ENCODE measurements at places on chromosomes 2 and 18.
A peak's percentile ranks its signal among the peaks of the same experiment; 100 is the strongest.

DNA sequence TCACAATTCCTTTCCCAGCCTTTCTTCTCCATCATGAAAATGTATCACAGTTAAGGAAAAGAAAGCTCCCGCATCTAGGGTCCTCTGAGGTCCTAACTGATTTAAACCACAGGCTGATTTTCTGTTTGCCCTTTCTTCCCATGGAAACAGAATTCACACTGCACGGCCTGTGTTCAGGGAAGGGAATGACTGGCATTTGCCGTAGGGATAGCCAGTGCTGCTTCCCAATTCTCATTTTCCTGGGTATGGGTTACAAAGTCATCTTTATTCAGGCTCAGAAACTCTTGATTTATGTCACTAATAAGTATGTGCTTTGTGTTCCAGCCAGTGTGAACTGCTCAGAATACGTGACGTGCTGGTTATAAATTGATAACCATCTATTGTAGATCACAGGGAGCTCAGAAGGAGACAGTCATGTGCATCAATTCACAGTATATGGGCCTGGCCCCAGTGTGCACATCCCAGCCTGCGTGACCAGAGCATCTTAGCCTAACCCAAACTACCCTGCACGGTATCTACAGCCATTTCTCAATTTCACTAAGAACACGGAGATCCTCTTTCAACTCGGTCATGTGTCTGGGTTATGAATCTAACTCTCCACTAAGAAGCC lies 163.3 kb downstream of the LRRC30 start:
- DNase-seq, result no peak

DNA sequence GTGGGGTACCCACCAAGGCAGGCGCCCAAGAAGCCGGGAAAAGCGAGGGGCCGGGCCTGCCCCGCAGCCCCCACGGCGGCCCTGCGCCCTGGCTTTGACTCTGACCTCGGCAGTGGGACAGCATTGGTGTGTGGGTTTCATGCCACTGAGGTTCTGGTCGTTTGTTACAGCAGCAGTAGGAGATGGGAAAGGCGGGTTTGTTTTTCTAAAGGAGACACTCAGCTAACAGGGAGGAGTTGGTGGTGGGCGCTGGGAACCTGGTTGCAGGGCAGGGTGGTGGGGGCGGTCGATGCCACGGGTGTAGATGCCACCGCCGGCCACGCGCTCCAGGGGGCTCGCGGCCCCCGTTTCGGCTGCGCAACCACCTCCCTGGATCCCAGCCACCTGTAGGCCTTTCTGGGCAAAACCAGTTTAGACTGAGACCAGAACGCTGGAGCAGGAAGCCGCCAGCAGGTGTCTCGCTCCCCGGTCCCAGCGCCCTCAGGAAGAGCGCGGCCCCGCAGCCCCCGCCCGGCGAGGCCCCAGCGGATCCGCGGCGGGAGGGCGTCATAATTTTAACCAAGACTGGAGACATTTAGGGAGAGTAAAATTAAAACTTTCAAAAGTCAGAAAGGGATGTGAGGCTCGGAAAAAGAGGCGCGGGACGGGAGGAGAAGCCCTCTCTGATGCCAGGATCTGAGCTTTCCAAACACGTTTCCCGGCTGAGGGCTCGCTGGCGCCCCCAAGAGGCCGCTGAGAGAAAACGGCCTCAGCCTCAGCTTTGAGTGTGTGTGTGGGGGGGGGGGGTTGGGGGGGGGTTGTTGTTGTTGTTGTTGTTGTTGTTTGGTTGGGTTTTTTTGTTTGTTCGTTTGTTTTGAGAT lies 17.4 kb downstream of the CIDEA start:
- peak; percentile 74 for DNase-seq

DNA sequence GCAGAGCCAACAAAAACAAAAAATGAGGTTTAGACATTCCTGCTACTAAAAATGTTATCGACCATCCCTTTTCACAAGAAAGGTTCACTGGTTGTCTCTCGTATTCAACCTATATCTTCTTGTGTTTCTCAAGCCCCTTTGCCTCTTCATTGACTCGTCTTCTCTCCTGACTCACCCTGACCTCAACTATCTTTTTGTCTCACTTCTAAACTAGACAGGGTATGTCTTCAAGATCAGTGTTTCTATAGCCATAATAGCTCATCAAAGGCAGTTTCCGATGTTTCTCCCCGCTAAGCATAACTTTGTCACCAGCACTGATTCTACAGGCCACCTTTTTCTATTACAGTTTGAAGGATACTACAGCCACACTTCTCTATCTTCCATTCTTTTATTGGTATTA lies 178.4 kb downstream of the MEMO1 start:
- no peak for DNase-seq

DNA sequence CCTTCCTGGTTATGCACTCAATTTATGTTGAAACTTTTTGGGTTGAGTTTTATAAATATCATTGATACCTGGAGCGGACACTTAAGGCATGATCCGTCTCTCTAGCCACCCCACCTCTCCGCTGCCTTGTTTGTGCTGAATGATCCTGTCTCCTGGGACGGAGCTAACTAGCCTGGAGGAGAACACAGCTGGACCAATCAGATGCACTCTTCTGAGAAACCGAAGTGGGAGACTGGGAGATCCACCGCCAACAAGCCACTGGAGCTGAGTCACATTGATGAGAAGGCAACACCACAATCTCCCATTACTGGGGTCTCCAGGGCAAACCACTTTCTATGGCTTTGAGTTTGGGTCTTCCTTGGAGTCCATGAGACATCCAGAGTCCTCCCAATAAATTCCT lies 29.3 kb downstream of the CYP26B1 start:
- DNase-seq, result no peak

DNA sequence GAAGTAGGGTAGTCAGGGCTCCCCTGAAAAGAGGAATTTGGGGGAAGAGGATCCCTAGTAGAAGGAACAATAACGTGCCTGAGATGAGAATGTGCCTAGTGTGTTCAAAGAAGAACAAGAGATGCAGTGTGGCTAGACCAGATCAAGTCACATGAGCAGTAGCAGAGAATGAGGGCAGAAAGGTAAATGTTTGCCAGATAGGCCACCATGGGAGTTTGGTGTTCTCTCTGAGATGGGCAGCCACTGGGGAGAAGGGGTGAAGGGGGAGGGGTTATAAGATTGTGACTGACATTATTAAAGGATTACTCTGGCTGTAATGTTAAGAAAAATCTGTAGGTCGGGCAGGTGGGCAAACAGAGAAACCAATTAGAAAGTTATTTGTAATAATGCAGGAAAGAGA lies 166.0 kb downstream of the LCLAT1 start:
- no peak for DNase-seq

DNA sequence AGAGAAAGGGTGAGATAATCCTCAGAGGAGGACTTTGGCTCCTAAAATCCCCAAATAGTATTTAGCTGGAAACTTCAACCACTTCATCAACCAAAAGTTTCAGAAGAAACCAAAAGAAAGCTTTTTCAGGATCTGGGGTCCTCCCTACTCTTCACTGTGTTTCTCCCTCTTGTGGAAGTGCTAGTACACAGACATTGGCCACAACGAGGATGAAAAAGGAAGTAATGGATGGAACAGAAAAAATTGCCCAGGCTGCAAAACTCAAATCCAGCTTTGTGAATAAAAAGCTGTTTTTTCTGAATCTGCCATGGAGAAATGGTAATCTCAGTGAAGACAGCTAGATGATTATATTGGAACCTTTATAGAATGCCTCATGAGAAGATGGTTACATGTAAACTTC lies 4.0 kb downstream of the PID1 start:
- DNase-seq, result no peak

- DNase-seq, result no peak
Observed at GRCh38 chr2:113057117-113057516, 1.9 kb upstream of the IL36RN start.
